ENCODE measurements at places on chromosomes 11 and 22. TPM values are rescaled to one million over a fixed set of nuclear protein-coding genes. Genes with fewer than 3 reads are reported as not detected.

The OPCML gene
- total RNA-seq: 0.34 TPM

The MYBPC3 gene
- not detected for total RNA-seq

The ARFGAP2 gene
- total RNA-seq: 146 TPM

The CDK2AP2 gene
- total RNA-seq: 91.9 TPM

The KCNJ1 gene
- total RNA-seq: not detected

The NRGN gene
- 1.2 TPM for total RNA-seq

The LYVE1 gene
- 2.5 TPM for total RNA-seq

The MRGPRX3 gene
- not detected for total RNA-seq

The CACNA1I gene
- total RNA-seq: 0.68 TPM

The SYVN1 gene
- 89.7 TPM for total RNA-seq

The OR10A2 gene
- total RNA-seq: not detected

The GPR152 gene
- total RNA-seq: not detected

The P4HA3 gene
- total RNA-seq: 0.80 TPM

The MMP13 gene
- not detected for total RNA-seq

The POLD3 gene
- 9.0 TPM for total RNA-seq

The IFITM10 gene
- total RNA-seq: 3.1 TPM

The TSSK2 gene
- not detected for total RNA-seq

The MMP11 gene
- 26.6 TPM for total RNA-seq

The SLC5A1 gene
- total RNA-seq: 2.9 TPM

The OR4C45 gene
- total RNA-seq: not detected

The CALCA gene
- not detected for total RNA-seq

The OR5B21 gene
- not detected for total RNA-seq

The PUS3 gene
- total RNA-seq: 11.8 TPM

The OR4A16 gene
- total RNA-seq: not detected

The MS4A12 gene
- not detected for total RNA-seq

The OR52N4 gene
- total RNA-seq: not detected

The ADM2 gene
- 7.9 TPM for total RNA-seq

The MOV10L1 gene
- total RNA-seq: 0.36 TPM

The TTC36 gene
- 7.7 TPM for total RNA-seq

The MN1 gene
- total RNA-seq: 5.8 TPM

The IL17RA gene
- 16.1 TPM for total RNA-seq

The DDT gene
- 131 TPM for total RNA-seq

The VSTM5 gene
- total RNA-seq: 0.74 TPM

The OR56A1 gene
- total RNA-seq: not detected

The OR2AT4 gene
- 0.11 TPM for total RNA-seq

The UBQLN3 gene
- total RNA-seq: 2.8 TPM

The ANO5 gene
- 7.2 TPM for total RNA-seq

The POTEH gene
- 70.7 TPM for total RNA-seq

The CRYBB2 gene
- total RNA-seq: 1.9 TPM

The INTS4 gene
- 31.0 TPM for total RNA-seq

The BTBD18 gene
- 1.0 TPM for total RNA-seq

The PGA3 gene
- total RNA-seq: not detected

The HBB gene
- total RNA-seq: 9.5 TPM

The DDI1 gene
- 2.8 TPM for total RNA-seq

The TENM4 gene
- 2.6 TPM for total RNA-seq

The RPS25 gene
- total RNA-seq: 1,730 TPM

The GSTT4 gene
- total RNA-seq: not detected

The CCDC15 gene
- total RNA-seq: 7.1 TPM

All from prostate gland (tissue), 2 donors.